ENCODE measurements at places on chromosomes 3 and 15.
A peak's percentile ranks its signal among the peaks of the same experiment; 100 is the strongest.

DNA sequence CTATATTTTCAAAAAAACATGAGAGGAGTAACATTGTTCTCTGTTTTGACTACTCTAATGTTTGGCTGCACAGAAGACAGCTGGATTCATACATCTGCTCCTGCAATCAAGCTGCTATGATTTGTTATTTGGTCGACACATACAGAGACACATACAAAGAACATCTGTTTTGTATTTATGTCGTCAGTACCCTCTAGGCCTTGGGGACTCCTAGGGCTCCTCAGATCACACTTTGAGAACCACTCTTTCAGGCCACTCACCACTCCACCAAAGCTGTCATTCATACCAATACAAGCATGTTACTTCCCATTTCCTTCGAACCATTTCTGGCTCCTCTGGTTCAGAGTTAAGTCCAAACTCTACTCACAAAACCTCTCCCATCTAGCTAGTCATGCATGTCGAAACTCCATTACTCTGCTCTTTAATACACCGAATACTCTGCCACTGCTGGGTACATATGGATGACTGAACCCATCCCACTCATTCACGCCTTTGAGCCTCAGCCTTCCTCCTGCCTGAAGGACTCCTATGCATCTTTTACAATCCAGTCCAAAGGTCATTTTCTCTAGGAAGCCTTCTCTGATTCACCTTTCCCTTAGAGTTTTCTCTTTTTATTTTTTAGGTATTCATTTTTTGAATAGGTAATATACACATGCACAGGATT is 102.9 kb upstream of the ARHGEF3 start:
- H3K27me3 ChIP-seq, result no peaks in the 10 kb centered on the region
- H3K4me1 ChIP-seq, result peaks cover 37% of the 10 kb centered on the region
- no peak for DNase-seq
- H3K27ac ChIP-seq, result no peak overlapping the region
- peaks cover 37% of the 10 kb centered on the region for H3K36me3 ChIP-seq

- peaks cover 13% of the 10 kb centered on the region for H3K27me3 ChIP-seq
- H3K4me3 ChIP-seq, result no peak overlapping the region
- H3K36me3 ChIP-seq, result no peaks in the 10 kb centered on the region
- H3K27ac ChIP-seq, result peak overlapping the region; percentile 37
- H3K4me1 ChIP-seq, result peaks cover 20% of the 10 kb centered on the region
Measured at GRCh38 chr15:93152951-93153350, 63.9 kb upstream of the RGMA start.

GRCh38 chr15:73704869-73705645 is 20.9 kb downstream of the CD276 start:
- no peaks in the 10 kb centered on the region for H3K36me3 ChIP-seq
- peaks cover 11% of the 10 kb centered on the region for H3K27me3 ChIP-seq
- peaks cover 2% of the 10 kb centered on the region for H3K4me1 ChIP-seq
- no peak overlapping the region for H3K27ac ChIP-seq
- DNase-seq, result peak; percentile 79

- H3K36me3 ChIP-seq, result no peaks in the 10 kb centered on the region
- H3K4me3 ChIP-seq, result no peak overlapping the region
- peaks cover 12% of the 10 kb centered on the region for H3K4me1 ChIP-seq
- no peak overlapping the region for H3K27ac ChIP-seq
Measured at GRCh38 chr3:143208976-143209714, 89.6 kb downstream of the CHST2 start.
